ENCODE measurements at places on chromosomes 6 and 20. TPM values are rescaled to one million over a fixed set of nuclear protein-coding genes. Genes with fewer than 3 reads are reported as not detected.

DNA sequence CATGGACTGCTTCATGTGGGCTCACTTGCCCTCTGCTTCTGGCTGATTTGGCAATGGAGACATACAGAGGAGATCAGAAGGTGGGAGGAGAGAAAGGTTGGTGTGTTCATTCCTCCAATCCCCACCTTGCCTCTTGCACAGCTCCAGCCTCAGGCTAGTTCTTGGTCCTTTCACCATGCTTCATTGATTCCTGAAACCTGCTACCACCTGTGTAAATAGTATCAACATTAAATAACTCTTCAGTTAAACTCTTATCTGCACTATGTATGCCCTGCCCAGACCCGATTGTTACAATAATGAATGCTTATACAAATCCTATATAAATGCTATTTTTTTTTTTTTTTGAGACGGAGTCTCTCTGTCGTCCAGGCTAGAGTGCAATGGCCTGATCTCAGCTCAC lies 174.5 kb downstream of the CD83 start:
- DNase-seq: no peak

The PARD6B gene
- 8.5 TPM for total RNA-seq

DNA sequence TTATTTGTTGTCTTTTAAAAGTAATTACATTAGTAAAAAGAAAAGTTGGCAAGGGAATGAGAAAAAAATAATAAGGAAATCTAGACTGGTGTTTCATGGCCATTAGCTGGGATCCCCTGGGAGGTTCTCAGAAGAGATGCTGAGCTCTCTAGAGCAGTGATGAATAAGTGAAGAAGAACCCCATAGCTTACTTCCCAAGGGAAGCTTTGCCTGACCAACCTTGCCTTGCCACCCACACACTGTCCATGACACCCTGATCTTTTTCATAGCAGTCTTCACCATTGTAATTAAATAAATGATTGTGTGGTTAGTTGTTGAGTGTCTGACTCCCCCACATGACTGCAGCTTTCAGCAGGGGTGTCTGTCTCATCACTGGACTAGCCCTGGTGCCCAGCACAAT lies 5.9 kb downstream of the C6orf163 start:
- DNase-seq: no peak

- no peak for DNase-seq
Observed at GRCh38 chr20:10940941-10941340, 267.1 kb upstream of the JAG1 start.

GRCh38 chr6:154930451-154930851 lies 64.7 kb upstream of the TIAM2 start:
- DNase-seq: no peak

The PLEKHG1 gene
- total RNA-seq: 45.2 TPM

The TGM2 gene
- total RNA-seq: 10.8 TPM

The CCM2L gene
- 4.8 TPM for total RNA-seq

DNA sequence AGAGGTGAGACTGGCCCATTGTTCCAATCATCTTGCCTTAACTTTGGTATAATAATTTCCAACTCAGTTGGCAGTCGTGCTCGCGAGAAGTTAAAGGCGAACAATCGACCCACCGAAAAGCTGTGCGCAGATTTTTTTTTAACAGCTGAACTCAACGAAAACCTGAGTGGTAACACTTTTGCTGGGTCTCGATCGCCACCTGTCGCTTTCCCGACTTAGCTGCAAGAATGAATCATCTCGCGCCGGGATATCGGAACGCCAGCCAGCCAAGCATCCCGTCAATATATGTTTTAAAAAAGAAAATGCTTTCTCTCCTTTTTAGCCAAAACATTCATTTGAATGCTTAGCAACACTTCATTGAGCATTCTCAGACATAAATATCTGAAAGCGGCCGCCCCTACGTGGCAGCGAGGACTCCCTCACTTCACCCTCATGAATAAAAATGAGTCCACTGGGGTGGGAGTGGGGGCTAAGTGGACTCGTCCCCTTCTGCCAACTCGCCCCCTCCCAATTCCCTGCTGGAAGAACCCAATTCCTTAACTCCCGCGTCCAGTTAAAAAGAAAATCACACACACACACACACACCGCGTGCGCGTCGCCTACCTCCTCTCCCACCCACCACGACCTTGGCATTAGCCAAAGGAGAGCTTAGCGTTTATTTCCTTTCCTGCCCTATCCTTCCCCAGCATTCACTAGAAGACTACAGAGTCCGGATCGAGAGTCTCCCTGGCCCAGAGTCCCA lies 1.5 kb downstream of the COL12A1 start:
- peak; percentile 33 for DNase-seq

GRCh38 chr6:134878136-134878535 lies 71.8 kb downstream of the ALDH8A1 start:
- DNase-seq: no peak

The NFATC2 gene
- 1.3 TPM for total RNA-seq

GRCh38 chr6:129006724-129007514 lies 124.0 kb downstream of the LAMA2 start:
- DNase-seq: no peak

The CYP21A2 gene
- total RNA-seq: 1.6 TPM

The MYCT1 gene
- total RNA-seq: 3.1 TPM

- DNase-seq: no peak
Observed at GRCh38 chr6:46370622-46371021, 120.6 kb downstream of the RCAN2 start.

DNA sequence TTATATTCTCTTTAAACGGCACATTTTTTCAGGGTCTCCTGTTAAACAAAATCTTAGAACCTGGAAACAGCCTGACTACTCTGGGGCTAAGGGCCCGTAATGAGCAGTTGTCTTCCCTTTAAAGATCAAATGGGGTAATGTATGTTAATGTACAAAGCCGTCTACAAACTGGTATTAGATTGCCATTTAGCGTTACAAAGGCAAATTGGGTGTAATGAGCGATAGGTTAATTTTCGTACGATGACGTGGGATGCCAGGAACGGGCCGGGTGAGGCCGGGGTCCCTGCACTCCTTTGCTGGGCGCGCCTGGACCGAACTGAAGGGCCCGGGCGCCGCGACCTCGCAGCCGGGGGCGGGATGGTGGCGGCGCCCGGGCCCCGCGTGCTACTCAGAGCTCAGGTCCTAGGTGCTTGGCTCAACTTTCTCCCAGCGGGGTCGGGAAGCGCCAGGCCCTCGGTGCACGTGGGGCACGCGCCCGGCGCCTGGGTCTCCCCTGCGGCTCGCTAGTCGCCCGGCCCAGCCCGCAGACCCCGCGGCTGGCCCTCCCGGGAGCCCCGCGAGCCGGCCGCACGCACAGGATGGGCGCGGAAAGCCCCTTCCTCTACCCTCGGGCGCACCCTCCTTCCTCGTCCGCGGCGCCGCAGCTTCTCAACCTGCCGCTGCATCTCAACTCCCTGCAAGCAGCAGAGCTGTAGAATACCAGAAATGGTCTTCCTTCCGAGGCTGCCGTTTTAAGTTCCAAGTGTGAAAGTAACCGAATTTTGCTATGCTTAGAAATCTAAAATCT lies 5.9 kb downstream of the NKX2-4 start:
- DNase-seq: no peak

- no peak for DNase-seq
Observed at GRCh38 chr6:29762781-29763214, 39.6 kb downstream of the HLA-F start.

DNA sequence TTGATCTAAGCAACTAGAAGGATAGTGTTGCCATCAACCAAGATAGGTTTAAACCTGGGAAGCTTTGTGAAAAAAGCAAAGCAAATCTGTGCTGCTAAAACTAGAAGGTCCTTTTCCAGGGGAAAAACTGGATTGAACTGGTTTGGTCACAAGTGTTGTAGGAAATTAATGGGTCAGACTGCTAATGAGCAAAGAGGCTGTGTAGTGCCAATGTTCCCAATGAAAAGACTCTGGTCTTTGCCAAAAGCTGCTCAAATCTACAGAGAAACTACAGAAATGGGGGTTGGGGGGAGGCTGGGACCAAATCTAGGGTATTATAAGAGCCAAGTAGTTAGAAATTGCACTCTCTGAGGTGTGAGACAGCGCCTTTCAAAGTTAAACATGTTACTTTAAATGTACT lies 85.0 kb downstream of the PLCG1 start:
- DNase-seq: no peak

The NOTCH4 gene
- total RNA-seq: 6.9 TPM

DNA sequence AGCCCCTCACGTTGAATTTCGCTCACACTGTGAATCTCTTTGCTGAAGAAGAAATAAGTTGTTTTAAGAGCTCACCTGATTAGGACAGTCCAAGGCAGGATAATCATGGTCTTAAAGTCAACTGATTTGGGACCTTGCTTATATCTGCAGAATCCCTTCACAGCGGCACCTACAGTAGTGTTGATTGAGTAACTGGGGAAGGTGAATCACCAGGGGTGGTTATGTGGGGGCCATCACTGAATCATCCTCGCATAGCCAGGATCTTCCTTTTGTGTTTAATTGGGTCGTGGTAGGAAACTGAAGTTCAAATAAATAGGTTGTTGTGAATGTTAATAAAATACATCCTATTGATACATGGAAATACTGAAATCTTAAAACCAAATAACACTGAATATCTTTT lies 20.2 kb upstream of the MICA start:
- no peak for DNase-seq

- DNase-seq: no peak
Observed at GRCh38 chr6:134550604-134551003, 232.7 kb upstream of the SGK1 start.

GRCh38 chr20:17657898-17658647 lies 24.0 kb downstream of the RRBP1 start:
- no peak for DNase-seq

The EXOC2 gene
- total RNA-seq: 44.4 TPM

- no peak for DNase-seq
Observed at GRCh38 chr20:5512694-5513093, 195.9 kb upstream of the PROKR2 start.

DNA sequence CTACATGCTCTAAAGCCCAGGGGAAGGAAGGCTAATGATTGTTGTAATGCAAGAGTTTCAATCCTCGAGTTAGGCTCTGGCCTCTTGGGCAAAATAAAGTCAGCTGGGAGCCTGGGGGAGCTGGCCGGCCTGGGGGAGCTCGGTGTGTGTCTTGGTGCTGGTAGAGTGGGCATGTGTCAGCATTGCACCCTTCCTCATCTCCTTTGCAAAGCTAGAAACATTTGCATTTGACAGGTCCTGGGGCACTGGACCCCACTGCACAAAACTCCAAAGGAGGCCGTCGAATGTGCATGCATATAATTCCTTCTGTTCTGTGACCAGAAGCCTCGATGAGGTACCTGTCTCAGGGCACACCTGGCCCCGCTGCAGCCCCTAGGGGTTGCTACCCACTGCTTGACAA lies 74.6 kb upstream of the SLC22A23 start:
- DNase-seq: no peak
